Fibroblast of skin of left quadriceps (primary cell): ENCODE measurements at places on chromosomes 13 and 19.

DNA sequence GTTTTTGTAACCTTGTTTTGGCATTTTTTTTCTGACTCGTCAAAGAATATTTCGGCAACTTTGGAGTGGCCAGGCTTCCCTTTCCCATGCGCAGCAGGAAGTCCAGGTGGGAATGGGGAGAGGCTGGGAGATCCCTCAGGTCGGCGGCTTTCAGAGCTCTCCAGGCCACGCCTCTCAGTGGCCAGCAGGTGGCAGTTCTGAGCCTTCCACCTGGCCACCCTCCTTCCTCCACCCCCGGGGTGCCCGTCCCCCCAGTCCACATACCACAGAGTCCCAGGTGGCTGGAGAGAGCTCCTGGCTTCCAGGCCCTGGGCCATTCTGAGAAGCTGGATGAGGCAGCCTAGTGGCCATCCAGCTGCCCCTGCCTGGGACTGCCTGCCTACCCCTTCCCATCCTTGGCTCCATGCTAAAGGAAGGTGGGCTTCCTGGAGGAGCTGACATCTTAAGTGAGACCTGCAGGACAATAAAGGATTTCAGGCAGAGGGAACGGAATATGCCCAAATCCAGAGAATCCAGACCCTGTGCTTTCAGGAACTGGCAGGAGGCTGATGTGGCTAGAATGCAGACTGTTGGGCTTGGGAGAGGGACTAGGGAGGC, 46.3 kb downstream of the CCNE1 start:
- DNase-seq, result no peak

GRCh38 chr13:101967216-101967615, 434.6 kb downstream of the FGF14 start:
- DNase-seq, result no peak

DNA sequence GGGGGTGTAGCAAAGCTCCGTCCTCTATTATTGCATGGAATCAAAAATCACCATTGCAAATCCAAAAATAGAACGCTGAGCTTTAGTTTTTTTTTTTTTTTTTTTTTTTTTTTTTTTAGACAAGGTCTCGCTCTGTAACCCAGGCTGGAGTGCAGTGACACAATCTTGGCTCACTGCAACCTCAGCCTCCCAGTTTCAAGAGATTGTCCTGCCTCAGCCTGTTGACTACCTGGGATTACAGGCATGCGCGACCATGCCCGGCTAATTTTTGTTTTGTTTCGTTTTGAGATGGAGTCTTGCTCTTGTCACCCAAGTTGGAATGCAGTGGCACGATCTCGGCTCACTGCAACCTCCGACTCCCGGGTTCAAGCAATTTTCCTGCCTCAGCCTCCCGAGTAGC, 15.3 kb upstream of the ZNF77 start:
- DNase-seq, result no peak

GRCh38 chr13:64020126-64020525, 2604.5 kb upstream of the PCDH20 start:
- no peak for DNase-seq
